Left cardiac atrium (tissue), 4 donors: ENCODE measurements at places on chromosomes 4 and X. TPM values are rescaled to one million over a fixed set of nuclear protein-coding genes. Genes with fewer than 3 reads are reported as not detected.

GRCh38 chr4:8540586-8540985 lies 39.6 kb upstream of the GPR78 start:
- no peak for DNase-seq

- no peak for DNase-seq
Observed at GRCh38 chr4:53752124-53752523, 160.8 kb upstream of the LNX1 start.

GRCh38 chr4:156606554-156607477 lies 364.8 kb downstream of the PDGFC start:
- no peak for DNase-seq

DNA sequence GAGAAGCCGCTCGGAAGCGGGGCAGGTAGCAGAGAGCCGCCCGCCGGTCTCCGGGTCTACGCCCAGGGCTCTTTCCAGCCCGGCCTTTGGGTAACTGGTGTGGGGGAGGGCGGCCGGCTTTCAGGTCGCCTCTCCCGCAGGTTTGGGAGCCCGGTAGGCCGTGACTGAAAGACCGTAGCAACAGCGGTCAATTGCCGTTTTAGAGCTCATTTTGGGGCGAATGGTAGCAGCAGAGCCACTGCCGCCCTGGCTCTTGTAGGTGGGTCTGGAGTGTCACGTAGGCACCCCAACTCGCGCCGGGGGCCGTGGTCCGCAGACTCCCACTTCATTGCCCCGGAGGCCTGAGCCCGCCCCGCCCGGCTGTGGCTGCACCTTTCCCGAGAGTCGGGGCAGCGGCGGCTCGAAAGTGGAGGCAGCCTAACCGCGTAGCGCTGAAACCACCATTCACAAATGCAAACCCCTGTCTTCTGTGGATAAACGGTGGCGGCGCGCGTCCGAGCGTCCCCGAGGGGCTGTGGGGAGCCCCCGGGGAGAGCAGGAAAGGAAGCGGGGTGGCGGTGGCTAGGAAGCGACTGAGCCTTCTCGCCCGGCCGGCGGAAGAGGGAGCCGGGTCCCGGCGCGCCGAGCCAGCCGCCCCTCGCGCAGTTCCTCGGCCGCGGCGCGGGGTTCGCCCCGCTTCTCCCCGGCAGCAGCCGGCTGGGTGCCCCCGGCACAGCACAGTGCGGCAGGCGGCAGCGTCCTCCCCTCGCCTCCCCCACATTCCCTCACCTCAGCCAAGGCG lies 2185.1 kb upstream of the TENM3 start:
- no peak for DNase-seq

Gene SLC34A2
- 0.18 TPM for total RNA-seq

Gene FAM120C
- 7.2 TPM for total RNA-seq

GRCh38 chr4:88993246-88993645 lies 63.7 kb downstream of the FAM13A start:
- no peak for DNase-seq

GRCh38 chr4:31160146-31160545 lies 440.0 kb downstream of the PCDH7 start:
- DNase-seq = no peak

Gene NHSL2
- 6.1 TPM for total RNA-seq
